ENCODE measurements at places on chromosomes 11 and 22.

DNA sequence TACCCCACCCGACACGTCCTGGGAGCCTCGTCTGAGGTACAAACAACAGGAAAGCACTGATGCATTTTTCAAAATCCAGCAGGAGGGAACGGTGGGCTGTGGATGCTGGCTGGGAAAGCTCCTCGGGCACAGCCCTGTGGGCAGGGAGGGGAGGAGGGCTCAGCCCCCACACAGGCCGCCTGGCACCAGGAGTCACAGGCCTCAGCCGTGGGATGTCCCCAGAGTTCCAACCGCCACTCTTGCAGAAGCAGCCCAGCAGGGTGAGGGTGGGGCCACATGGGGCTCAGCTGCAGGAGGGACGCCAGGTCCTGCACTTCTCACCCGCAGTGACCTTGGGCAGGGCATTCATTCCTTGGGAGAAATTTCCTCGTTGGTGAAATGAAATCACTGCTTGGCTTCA lies 274.6 kb downstream of the BRD1 start:
- no peak for DNase-seq

- DNase-seq: no peak
These were observed 18.6 kb downstream of the LSP1 start for GRCh38 chr11:1871531-1871930.

DNA sequence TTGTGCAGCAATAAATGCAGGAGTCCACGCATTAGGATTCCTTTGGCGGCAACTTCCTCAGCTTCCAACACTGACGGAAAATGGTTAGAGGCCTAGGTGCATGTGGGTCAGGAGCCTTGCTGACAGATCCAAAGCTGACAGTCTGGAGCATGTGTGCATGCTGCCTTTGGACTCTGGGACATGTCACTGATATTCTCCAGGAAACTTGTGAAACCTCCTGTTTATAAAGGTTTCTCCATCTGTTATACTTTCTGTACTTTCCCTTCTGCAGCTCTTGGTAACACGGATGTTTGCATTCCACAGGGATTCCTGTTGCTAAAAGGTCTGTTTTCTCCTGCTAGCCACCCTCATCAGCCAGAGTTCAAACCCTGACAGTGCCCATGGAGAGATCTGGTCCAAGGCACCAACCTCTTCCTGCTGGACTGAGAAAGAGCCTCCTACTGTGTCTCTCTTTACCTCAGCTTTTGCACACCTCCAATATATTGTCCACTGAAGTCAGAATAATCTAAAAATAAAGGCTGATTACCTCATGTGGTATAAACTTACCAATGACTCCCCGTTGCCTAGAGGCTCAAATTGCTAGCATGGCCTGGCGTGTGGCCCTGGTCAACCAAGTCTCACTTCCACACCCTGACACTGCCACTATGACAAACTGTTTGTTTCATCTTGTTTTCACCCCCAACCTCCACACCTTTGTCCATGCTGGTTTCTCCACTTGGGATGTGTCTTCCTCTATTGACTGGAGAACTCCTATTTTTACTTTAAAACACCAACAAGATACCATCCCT lies 31.1 kb upstream of the LYVE1 start:
- DNase-seq: peak; percentile 88

DNA sequence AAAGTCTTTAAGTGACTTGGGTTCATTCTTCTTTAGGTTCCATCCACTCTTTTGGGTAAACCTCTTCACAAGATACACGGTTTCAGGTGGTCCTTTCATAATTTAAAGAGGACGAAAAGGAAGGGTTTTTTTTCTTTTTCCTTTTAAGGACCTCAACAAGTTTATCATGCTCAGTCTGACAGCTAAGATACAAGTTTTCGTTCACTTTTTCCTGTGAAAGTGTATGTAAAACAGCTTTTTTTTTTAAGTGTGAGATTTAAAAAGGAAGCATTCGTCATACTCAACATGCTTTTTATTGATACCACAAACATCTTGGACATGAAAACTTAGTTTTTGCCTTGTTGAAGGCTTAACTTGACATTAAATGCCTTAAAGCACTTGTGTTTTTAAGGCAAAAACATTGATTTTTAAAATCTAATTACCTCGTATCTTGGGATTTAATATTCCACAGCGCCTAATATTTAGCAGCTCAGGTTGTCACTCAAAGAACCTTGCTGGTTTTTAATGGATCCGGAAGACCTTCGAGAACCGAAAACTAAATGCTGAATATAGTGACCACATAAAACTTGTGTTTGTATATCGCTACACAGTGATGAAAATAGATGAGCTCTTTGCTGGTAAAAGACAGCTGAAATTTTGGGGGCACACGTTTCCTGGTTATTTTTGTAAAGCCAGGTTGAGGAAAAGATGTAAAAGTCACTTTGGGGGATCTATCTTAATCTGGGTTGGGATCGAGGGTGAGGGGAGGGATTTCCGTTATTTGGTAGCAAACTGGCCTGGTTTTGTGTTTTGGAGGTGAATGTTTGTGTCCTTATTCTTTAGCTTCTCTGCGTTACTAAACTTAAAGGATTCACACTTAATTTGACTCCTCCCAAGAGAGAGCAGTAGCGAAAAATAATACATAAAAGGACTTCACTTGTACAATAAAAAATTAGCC lies 2.3 kb downstream of the PCF11 start:
- DNase-seq: no peak

GRCh38 chr22:35192129-35192918 lies 65.0 kb upstream of the HMGXB4 start:
- no peak for DNase-seq

- no peak for DNase-seq
These were observed 4.3 kb downstream of the TP53AIP1 start for GRCh38 chr11:128938156-128938885.

DNA sequence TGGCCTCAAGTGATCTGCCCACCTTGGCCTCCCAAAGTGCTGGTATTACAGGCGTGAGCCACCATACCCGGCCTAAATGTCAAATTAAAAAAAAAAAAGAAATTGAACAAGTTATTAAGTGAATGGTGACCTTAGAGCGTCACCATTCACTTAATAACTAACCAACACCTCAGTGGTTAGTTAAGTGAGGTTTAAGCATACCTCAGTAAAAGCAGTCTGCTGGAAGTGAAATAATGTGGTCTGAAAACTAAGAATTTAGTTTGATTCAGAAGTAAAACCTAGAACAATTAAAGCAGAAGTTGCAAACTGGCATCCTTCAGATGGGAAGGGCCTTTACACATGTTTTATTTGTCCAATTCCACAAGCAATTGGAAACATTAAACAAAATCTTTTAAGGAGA lies 71.5 kb downstream of the FCHSD2 start:
- no peak for DNase-seq

GRCh38 chr11:18696638-18697225 lies 1.8 kb upstream of the TMEM86A start:
- peak; percentile 54 for DNase-seq

DNA sequence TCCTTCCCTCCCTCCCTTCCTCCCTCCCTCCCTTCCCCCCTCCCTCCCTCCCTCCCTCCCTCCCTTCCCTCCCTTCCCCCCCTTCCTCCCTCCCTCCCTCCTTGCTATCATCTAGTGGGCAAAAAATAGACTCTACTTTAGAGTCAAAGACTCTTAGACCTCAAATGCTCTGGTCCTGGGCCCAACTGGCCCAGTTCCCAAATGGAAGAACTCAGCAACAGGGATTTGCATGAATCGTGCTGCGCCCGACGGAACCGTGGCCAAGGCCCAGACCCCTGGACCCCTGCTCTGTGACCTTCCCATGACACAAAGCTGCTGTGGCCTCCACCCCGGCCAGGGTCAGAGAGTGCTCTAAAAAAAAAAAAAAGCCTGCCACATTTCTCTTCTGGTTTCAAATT lies 97.4 kb downstream of the WNT7B start:
- no peak for DNase-seq

- DNase-seq: no peak
These were observed 11.7 kb downstream of the THOC5 start for GRCh38 chr22:29541845-29542244.

- DNase-seq: no peak
These were observed 403.7 kb downstream of the LUZP2 start for GRCh38 chr11:24900514-24900913.

DNA sequence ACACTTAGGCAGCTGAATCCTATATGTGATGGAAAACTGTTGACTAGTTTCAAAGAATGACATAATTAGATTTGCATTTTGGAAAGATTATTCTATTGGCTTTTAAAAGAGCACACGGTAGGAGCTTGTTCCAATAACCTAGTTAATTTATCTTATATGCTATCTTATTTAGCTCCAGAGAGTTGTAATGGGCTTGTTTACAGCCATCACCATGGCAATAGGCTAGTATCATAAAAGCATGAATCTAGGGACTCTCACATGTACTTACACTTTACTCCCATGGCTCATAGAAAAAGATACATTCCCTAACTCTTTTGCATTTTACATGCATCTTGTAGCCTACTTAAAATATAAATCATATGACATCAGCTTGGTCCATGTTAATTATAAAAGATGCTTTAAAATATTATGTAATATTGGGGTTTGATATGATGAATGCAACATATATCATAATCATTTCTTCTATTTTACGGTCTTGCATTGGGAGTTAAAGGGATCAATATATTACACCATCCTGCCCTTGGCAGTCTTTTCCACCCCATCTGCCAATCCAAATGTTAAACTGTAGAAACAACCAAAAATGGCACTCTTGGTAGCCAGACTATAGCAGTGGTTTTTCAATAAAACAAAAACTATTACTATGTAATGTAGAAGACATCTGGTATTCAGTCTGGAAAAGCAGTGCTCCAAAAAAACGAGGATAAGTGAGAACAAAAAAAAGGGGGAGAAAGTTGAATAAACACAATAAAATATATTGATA lies 2254.0 kb downstream of the LRRC4C start:
- no peak for DNase-seq

- DNase-seq: peak; percentile 28
These were observed 105.1 kb downstream of the FEZ1 start for GRCh38 chr11:125390946-125391345.

DNA sequence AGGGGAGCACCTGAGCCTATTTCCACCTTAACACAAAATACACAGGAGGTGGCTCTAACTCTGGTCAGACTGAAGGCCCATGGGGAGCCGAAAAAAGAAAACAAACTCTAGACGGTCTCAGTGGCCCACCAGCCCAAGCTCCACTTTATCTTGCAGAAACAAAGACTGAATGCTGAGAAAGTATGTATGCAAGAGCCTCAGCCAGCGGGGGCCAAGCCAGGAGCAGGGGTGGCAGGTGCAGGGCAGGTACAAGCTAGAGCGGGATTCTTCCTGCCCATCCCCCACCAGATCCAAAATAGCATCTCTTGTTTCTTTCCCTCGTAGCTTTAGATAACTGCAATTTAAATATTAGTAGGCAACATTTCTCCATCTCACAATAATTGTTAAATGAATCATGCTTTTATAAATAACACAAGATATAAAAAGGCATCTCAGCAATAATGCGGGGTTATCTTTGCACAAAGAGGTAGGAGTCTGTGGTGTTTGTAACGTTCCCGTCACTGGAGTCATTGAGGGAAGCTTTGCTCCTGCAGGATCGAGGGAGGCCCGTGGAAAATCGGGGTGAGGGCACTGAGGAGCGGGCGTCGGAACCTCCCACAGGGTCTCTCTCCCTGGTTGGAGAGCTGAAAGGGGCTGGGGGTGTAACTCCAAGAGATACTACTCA lies 418.0 kb downstream of the SHANK2 start:
- no peak for DNase-seq

DNA sequence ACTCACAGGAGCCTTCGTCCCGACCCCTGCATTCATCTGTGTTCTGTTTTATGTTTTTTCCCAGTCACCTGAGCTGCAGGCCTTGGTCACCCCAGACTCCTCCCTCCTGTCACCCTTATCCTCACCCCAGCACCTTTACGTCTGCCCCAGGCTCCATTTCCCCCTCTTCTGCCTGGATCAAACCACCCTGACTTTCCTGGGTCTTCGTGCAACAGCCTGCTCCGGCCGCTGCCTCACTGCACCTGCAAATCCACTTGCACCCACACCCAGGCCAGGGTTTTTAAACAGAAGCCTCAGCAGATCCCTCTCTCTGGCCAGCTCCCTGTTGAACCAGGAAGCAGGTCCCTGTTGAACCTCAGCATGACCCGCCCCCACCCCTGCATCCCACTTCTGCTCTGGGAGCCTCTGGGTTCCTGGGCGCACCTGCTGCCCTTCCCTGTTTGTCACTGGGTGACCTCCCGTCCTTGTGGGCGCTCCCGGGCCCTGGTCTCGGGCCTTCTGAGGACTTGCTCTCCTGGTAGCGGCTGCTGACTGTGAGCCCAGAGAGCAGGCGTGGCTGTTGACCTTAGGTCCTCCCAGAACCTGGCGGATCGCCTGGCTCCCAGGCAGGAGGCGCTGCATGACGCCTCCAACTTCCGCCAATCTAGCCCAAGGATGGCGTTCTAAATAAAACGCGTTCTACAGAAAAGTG lies 12.8 kb downstream of the MAPK8IP2 start:
- peak; percentile 22 for DNase-seq

GRCh38 chr11:94151903-94152677 lies 23.4 kb downstream of the PANX1 start:
- peak; percentile 68 for DNase-seq

- no peak for DNase-seq
These were observed 12.1 kb downstream of the SERGEF start for GRCh38 chr11:18000760-18001159.

DNA sequence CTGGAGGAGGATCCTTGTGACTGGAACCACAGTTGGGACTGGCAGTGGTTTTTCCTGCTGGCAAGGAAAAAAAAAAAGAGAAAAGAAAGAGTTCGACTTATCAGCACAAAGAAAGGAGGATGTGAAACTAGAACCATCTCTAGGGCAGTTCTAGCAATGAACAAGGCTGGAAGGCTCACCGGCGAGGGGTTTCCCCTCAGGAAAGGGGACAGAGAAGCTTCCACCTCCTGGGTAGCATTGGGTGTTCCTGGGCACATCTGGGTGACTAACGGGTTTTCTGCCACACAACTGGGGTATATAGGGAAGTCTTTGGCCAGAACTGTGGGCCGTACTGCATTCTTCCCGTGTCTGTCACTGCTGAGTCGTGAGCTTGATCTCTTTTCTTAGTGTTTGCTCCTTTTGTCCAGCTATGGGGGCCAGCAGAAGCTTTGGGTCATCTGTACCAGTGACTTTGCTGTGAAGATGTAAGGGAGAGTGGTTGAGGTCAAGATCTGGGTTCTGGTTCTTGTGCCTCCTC lies 109.4 kb upstream of the OR4B1 start:
- DNase-seq: no peak

DNA sequence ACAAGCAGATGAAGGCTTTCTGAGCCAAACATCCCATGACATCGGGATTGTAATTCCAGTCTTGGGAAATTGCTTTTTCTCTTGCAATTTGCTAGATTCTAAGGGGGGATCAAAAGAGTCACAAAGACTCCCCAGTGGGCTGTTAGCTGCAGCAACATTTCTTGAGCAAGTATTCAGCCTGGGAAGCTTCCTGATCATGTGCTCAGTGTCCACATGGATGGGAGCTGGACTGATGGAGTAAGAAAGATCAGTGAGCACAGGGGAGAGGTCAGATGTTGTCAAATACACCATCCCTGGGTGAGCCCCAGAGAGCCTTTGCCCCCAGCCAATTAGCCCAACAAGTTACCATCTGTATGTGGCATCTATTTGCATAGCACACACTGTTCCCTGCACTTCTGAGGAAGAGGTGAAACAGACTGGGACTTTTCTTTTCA lies 10.2 kb upstream of the GRK3 start:
- no peak for DNase-seq
